Renal pelvis (tissue), 12 donors: ENCODE measurements at places on chromosomes 12 and 14. TPM values are rescaled to one million over a fixed set of nuclear protein-coding genes. Genes with fewer than 3 reads are reported as not detected.

LMNTD1 gene
- not detected for polyA plus RNA-seq

SYT10 gene
- 0.67 TPM for polyA plus RNA-seq

GPR162 gene
- polyA plus RNA-seq = 35.9 TPM

FAM90A1 gene
- 1.6 TPM for polyA plus RNA-seq

CAPZA3 gene
- 0.16 TPM for polyA plus RNA-seq

MYF5 gene
- polyA plus RNA-seq = not detected

CLEC4D gene
- polyA plus RNA-seq = 0.16 TPM

PHLDA1 gene
- 33.3 TPM for polyA plus RNA-seq

DDHD1 gene
- 15.0 TPM for polyA plus RNA-seq

SLCO1B1 gene
- not detected for polyA plus RNA-seq

KRT3 gene
- not detected for polyA plus RNA-seq

TCL1B gene
- polyA plus RNA-seq = 0.40 TPM

DEPDC4 gene
- polyA plus RNA-seq = 5.7 TPM
